ENCODE measurements at places on chromosomes 5 and 9.

DNA sequence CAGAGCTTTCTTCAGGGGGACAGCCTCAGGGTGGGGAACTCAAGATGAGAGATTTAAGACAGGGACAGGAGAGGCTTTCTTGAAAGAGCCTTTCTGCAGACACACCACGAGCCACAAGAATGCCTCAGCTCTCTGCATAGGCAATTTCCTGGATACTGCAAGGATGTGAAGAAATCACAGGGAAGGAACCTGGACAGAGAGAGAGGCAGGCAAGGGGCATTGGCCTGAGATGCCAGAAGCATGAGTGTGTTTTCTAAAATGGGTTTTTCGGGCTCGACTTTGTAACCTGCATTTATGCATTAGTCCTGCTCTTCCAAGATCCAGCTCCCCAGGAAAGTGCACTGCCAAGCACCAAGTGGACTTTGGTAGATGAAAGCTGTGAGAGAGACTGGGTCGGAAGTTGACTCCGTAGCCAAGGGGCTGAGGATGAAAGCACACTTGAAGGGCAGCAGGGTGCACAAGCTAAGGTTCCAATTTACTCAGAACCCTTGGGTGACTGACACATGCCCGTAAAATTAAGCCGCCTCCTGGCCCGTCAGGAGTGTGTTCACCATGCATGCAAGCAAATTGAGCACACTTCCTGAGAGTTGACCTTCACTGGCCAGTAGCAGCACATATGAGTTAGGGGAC is 90.9 kb downstream of the CFAP90 start:
- no peak for DNase-seq

- DNase-seq: no peak
These were observed 44.9 kb upstream of the SYNPO start for GRCh38 chr5:150595466-150596031.

DNA sequence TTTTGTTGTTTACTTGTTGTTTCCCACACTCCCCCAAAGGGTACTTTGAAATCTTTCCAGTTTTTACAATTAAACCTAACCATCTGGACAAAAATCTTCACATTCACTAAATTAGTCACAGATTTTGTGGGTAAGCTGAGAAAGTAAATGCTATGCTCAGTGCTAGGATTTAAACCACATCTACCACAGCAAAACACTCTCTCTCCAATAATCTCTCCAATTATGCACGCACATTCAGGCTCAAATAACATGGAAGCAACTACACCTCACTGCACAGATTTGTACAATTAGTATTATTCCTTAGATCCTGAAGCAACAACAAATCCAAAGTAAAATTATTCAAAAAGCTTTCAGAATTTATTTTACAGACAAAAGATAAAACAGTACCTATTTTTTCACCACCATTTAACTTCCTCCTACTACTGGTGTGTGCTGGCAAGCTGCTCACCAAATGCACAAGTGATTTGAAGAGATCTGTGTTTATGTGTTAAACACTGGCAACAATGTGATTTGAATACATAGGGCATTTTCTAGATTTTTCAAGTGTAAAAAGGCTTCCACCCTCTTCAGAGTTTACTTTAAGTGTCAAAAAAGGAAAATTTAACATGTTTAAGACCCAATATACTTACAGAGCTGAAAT is 16.6 kb downstream of the ZNF608 start:
- DNase-seq: no peak

- DNase-seq: no peak
These were observed 38.6 kb downstream of the SLC44A1 start for GRCh38 chr9:105282870-105283621.

DNA sequence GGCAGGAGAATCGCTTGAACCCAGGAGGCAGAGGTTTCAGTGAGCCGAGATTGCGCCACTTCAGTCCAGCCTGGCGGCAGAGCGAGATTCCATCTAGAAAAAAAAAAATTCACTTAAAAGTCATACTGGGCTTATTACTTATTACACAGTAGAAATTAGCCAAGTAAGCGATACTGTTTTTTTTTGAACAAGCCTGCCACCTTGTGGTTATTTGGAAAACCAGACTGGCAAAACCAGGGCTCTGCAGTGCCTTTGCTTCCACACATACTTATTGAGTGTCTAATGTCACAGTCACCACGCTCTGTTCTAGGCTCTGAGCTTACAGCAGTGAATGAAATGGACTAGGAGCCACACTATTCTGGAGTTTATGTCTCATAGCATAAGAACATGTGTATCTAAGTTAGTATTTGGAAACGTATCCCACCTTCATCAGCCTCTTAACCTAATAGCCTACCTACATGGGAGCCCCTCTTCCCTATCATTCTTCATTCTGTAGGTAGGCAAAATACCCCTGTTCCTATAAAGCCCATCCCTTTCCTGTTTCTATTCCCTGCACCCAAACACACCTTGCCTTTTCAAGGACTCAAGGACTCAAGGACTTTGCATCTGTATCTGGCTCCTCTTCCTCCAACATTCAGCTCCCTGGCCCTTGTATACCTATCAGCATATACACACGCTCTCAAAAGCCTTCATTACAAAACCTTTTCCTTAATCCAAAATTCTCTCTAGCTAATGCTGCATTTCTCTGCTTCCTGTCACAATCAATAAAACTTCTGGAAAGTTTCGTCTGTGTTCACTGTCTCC is 13.9 kb upstream of the BASP1 start:
- DNase-seq: peak; percentile 90

DNA sequence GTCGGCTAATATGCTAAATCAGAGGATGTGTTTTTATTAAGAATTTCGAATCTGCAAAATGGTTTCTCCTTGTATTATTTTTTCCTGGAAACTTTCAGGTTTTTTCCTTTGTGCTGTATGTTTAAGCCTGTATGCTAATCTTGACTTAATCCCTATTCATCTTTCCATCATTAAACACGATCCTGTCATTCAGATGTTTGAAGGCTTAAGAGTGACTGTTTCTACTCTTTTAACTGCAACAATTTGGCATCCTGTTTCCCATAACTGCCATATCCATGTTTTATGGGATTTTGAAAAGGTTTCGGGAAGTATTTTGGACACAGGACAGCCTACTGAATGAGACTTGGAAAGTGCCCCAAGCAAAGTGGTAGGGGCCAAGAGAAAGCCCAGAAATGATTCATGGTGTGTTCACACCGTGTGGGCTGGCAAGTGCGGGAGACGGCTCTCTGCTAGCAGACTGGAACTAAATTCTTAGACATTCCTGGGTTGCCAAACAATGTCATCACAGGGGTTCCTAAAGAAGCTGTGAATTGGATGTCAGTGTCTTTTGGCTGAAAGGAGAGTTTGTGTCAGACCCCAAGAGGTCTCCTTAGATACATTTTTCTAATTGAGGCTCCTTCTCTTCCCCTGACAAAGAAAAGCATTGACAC is 125.4 kb upstream of the ADAMTS16 start:
- no peak for DNase-seq

GRCh38 chr9:122004589-122004988 is 88.5 kb downstream of the TTLL11 start:
- no peak for DNase-seq

DNA sequence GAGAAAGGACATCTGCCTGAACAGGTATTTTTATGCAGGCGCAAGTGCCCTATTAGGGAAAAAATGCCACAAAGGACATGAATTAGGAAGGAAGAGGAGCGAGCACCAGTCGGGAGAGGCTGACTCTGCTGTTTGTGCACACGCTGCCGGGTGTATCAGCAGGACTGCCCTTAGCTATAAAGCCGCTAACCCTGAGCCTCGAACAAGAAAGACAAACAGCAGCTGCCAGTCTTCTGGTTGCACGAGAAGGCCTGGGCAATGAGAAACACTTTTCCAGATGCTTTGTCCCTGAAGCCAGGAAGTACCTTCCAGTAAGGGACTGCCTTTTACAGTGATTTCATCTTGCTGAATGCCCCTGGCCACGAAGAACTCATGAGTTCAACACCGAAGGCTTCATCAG is 12.6 kb downstream of the QSOX2 start:
- DNase-seq: peak; percentile 12

DNA sequence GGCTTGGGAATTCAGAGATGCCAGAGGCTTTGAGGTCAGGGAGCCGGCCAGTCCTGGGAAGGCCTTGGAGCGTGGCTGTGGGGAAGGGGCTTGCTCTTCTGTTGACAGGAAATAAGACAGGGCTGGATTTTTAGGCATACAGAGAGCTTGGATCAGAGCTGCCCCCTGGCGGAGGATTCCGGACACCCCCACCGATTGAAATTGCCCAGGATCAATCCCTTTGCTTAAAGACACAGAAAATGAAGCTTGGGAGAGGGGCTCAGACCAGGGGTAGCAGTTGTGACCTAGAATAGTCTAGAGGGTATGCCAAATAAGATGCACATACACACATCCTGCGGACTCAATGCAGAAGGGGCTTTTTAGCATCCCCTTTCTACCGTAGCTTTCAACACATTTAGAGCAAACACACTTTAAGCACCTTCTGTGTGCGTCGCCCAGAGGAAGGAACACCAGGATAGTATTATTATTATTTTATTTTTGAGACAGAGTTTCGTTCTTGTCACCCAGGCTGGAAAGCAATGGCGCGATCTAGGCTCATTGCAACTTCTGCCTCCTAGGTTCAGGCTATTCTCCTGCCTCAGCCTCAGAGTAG is 1.7 kb upstream of the NTMT1 start:
- peak; percentile 72 for DNase-seq

GRCh38 chr5:155091063-155091648 is 77.6 kb downstream of the KIF4B start:
- no peak for DNase-seq

DNA sequence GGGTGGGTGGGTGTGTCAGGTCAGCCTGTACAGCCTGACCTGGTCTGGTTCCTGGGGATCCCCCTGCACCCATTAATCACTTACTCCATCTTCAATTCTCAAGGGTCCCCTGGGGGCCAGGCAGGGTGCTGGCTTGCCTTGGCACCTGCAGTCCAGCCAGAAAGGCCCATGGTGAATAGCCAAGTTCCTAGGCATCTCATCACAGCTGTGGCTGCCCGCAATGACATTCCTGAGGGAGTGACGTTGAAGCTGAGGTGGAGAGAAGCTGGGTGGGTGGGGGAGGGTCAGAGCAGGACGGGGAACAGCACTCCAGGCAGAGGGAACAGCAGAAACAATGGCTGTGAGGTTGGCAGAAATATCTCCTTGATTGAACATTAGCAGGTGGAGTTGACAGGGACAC is 10.6 kb downstream of the HMCN2 start:
- no peak for DNase-seq

DNA sequence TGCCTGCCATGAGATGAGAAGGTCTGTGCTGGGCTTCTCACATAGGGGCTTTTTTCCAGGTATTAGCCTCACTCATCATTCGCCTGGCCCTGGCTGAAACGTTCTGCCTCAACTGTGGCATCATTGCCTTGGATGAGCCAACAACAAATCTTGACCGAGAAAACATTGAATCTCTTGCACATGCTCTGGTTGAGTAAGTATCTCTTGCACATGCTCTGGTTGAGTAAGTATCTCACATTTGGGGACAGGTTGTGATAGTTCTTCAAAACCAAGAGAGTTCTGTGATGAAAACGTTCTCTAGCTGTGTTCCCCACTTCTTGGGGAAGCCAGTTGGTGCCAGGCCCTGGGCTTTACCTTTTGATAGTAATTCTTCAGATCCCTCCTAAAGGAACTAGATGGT is 17.4 kb upstream of the IL13 start:
- DNase-seq: no peak

- no peak for DNase-seq
These were observed 112.2 kb downstream of the GABBR2 start for GRCh38 chr9:98596486-98596885.

- DNase-seq: no peak
These were observed 20.6 kb upstream of the OMD start for GRCh38 chr9:92444841-92445240.

DNA sequence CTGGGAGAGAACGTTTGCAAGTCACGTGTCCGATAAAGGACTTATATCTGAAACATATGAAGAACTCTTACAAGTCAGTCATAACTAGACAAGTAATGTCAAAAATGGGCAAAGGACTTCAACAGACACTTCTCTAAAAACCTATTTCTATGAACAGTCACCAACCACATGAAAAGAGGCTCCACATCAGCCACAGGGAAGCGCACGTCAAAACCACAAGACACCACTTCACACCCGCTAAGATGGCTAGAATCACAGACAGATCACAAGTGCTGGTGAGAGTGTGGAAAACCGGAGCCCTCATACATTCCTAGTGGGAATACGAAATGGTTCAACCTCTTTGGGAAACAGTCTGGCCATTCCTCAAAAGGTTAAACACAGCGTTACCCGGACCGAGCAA is 11.5 kb upstream of the CARD9 start:
- DNase-seq: no peak

- DNase-seq: no peak
These were observed 20.7 kb downstream of the NDUFS6 start for GRCh38 chr5:1821862-1822261.

- no peak for DNase-seq
These were observed 345.5 kb upstream of the PAPPA start for GRCh38 chr9:115808108-115808507.

GRCh38 chr5:136235321-136235720 is 42.4 kb upstream of the SMIM32 start:
- no peak for DNase-seq

DNA sequence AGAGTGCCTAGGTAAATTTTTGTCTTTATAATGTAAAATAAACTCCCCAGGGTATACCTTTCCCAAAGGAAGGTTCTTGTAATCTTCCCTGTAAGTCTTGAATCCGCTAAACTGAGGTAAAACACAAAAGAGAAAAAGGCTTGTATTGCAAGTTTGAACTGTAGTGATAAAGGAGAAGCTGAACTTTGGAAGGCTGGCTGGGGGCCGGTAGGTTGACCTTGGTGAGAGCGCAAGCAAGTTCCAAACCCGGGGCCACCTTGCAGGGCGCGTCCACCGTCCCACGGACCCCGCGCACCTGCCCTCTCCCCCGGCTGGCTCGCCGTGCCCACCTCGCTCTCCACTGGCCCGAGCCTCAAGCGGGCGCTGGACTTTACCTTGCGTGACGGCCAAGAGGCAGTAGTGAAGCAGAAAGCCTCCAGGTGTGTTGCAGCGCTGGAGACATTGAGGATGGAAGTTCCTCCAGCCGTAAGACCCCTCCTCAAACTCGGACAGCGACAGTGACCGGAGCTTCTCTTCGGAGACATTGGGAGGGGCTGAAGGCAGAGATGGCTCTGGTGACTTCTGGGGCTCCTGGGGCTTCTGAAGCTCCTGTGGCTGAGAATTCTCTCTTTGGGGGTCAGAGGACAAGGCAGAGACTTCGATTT is 428 bp downstream of the SLCO4C1 start:
- DNase-seq: no peak

- DNase-seq: no peak
These were observed 73.7 kb upstream of the TNC start for GRCh38 chr9:115191667-115192066.

GRCh38 chr9:9874270-9874669 is 738.5 kb downstream of the PTPRD start:
- no peak for DNase-seq

GRCh38 chr5:63613442-63613841 is 348.8 kb downstream of the HTR1A start:
- no peak for DNase-seq
